NCI-H1105 (cell line): ENCODE measurements at places on chromosomes 6 and 20.

DNA sequence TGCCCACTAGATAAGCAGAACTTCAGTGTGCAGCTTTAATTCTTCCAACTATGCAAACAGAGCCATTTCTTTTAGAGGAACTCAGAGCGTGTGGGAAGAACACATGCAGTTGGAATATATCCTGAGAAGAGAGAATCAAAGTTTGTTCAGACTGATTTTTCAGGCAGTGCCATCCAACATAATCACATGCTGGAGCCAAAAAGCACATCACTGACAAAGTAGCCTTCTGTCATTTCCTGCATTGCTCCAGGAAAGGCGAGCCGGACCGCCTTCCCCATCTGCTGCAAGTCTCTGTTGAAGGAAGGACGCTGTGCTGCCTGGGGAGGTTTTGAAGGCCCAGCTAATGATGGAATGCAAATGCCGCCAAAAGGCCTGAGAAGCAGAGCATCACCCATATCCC lies 98.4 kb downstream of the DOK5 start:
- DNase-seq, result no peak

GRCh38 chr20:53940907-53941545 lies 129.4 kb downstream of the BCAS1 start:
- no peak for DNase-seq

DNA sequence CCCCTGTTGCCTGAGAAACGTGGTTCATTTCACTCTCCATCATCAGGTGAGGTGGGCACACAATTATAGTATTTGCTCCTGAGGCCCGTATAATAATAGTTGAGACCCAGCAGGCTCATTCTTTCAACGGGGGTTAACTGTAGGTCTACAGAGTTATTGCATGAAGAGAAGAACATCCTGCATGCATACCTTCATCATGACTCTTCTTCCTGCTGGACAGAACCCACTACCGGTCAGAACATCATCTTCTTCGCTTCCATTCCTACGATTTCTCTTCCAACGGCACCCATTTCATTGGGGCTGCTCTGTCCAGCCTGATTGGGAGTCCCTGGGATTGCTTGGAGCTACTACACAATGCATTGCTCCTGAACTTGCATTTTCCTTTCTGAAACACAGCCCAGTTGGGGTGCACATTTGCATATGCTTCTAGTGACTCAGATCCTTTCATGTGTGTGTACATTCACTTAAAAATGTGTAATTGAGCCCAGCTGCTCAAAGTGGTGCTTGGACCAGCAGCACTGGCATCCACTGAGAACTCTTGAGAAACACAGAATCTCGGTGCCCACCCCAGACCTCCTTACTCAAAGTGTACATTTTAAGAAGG lies 57.4 kb downstream of the SLC24A3 start:
- DNase-seq, result no peak

DNA sequence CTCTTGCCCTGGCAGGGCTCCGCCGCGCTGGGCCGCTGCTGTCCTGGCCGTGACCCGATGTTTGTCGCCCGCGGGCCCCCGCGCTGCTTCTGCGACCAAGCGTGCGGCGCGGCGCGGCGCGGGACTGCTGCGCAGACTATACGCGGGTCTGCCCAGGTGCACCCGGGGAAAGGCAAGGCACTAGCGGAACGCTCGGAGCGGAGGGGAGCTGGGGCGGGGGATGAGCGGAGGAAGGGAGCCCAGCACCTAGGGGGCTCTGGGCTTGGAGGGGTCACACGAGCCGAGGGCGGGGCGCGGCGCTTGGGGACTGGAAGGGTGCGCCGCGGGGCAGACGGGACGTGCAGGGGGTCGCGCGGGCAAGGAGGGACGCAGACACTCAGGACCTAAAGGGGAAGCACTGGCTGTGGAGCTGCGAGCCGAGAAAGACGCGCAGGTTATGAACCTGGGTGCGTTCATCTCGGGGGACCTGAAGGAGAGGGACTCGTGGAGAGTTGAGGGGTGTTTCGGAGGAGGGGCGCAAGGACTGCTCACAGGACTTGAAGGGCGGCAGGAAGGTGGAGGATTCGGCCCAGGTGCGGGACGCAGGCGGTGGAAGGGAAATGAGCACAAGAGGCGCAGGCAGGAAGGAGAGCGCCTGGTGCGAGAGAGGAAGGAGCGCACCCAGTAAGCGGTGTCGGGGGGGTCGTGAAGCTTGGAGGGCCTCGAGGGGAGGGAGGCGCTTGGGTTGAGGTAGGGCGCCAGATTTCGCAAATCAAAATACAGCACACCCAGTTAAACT lies 40.8 kb upstream of the ZNFX1 start:
- DNase-seq, result no peak

GRCh38 chr20:16166737-16167136 lies 406.5 kb downstream of the KIF16B start:
- DNase-seq, result no peak

DNA sequence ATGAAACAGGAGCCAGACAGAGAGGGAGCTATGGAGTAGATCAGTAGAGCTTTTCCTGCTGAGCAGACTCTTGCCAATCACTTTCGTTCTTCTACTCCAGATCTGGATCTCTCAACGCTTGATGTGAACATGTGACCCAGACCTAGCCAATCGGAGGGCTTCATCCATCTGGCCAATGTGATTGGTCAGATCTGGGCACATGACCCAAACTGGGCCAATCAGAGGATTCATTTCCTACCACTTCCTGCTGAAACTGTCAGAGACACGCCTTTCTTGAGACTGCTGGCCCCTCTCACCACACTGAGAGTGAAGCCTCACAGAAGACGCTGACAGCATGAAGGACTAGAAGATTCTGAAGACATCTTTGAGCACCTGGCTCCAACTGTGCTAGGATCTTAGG lies 44.2 kb upstream of the ZMYND8 start:
- DNase-seq, result no peak

GRCh38 chr20:47944682-47945081 lies 159.4 kb upstream of the SULF2 start:
- no peak for DNase-seq

DNA sequence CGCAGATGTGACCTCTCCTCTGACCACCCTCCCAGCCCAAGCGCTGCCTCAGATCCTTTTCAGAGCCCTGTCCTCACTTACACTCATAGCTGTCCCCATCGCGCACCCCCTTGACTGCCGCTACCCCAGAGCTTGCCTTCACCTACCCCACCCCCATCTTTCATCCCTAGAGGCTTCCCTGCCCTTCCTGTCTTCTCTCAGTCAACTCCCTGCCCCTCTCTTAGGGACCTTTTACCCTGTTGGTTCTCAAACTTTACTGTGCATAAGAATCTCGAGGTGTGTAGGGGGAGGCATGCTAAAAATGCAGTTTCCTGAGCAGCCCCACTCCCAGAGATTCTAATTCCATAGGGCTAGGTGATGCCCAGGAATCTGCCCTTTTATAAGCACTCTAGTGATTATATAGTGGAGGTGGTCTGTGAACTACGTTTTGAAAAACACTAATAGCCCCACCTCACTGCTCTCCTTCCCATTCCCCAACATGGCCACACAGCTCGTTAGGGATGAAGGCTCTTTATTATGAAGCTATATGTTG lies 725 bp downstream of the TM9SF4 start:
- DNase-seq, result no peak

- DNase-seq, result no peak
These were observed 21.1 kb downstream of the TRIM26 start for GRCh38 chr6:30192076-30192475.
